ENCODE measurements at places on chromosomes 5 and 9.

DNA sequence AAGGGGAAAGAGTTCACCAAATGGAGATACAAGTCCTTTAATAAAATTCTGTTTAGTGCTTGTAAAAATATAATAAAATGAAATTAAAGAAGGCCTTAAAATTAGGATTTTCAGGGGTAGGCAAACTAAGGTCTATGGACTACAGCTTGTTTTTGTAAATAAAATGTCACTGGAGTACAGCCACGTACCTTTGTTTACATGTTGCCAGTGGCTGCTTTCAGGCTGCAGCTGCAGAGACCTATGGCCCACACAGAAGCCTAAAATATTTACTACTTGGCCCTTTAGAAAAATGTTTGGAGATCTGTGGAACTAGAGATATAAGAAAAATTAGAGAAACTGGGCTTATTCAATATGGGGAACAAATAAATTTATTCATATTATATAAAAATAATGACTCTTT is 122.8 kb downstream of the RPS23 start:
- DNase-seq, result no peak

DNA sequence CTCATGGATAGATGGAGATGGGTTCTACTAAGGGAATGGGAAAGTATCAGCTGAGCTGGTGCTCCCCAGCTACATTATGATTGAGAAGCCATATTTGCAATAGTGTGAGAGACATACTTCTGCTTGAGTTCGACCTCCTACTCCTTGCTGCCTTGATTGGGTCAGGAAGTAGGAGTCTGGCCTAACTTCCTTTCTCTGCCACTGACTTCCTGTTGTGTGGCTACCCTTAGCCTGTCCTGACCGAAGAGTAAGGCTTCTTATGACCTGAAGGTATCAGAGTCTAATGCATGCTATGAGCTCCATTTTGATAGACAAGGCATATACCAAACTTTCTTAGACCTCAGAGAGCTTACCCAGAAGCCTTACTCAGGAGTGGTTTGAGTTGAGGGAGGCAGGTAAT is 53.9 kb downstream of the OSTF1 start:
- DNase-seq, result no peak

- no peak for DNase-seq
These were observed 99.7 kb downstream of the GOLPH3 start for GRCh38 chr5:32074401-32074800.

GRCh38 chr9:93020771-93021670 is 37.5 kb upstream of the SUSD3 start:
- DNase-seq, result no peak

GRCh38 chr9:137373611-137373980 is 49.4 kb downstream of the EXD3 start:
- DNase-seq, result no peak

GRCh38 chr9:133955821-133956411 is 36.2 kb downstream of the VAV2 start:
- no peak for DNase-seq

GRCh38 chr9:5416953-5417352 is 20.8 kb downstream of the PLGRKT start:
- no peak for DNase-seq

GRCh38 chr9:121538221-121538620 is 38.6 kb upstream of the GGTA1 start:
- no peak for DNase-seq

DNA sequence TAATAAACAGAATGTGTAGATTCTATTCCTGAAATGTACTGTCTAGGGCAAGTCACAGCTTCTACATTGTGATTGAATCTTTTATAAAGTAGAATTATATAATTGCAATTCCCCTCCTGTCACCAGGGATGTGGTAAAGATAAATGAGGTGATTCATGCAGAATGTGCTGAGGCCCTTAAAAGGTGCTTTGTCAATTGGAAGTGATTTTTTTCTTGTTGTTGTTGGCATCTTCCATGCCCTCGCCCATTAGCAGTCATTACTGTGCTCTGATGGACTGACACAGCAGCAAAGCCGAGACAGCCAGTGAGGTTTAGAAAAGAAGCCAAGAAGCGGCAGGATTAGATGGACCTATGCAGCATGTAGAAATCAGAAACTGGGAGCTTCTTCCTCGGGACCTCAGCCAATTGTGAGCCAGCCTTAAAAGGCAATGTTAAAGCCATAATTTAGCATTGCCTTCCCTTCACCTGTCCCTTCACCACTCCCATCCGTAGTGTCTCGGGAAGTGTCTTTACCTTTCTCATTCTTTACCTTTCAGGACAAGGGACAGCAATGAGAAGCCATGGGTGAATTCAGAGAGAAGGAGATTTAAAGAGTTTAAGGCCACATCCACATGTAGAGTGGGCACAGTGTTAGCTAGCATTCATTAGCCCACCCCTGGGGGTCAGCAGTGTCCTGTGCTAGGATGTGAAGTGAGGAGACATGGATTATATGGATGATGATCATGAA is 257.8 kb downstream of the PLK2 start:
- no peak for DNase-seq

DNA sequence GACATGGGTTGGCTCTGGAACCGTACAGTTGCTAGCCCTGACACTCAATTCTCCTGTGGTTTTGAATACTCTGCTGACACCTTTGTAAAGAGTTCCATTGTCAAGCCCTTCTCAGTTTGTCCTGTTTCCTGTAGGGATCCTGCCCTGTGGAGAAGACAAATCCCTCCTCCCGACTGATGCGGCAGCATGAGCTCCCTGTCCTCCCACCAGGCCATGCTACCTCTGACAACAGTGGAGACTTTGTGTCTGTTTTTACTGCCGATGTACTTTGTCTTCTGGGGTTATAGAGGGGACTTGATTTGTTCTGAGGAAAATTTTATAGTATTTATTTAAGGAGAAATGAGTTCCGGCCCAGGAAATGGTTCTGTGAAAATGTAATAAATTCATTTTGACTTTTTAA is 57.8 kb downstream of the PRLR start:
- DNase-seq, result no peak

DNA sequence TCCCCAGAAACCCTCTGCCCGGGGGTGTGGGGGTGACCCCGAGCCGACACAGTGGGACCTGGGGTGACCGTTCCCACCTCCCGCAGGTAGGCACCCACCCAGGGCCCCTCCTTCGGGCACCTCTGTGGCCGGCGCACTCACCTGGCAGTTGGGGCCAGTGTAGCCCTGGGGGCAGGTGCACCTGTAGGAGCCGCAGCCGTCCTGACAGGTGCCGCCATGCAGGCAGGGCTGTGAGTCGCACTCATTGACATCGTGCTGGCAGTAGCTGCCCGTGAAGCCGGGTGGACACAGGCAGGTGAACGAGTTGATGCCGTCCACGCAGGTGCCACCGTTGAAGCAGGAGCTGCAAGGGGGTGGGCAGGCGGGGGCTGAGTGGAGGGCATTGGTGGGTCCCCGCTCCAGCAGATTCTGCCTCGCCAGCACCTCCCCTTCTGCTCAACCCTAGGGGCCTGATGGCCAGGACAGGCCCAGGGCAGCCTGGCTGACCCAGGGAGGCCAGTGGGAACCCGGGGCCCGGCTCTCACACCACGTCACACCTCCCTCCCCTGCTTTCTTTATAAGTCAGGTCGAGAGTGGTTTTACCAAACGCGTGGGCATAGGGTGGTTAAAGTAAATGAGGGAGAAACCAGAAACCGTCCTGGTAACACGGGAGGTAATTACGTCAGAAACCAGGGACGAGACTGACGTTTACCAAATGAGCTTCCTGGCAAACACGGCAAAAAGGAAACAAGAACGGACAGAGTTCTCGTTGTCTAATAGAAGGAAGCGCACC is 26.1 kb upstream of the SEC16A start:
- no peak for DNase-seq

- no peak for DNase-seq
These were observed 22.2 kb upstream of the CXCL14 start for GRCh38 chr5:135600971-135601381.

- DNase-seq, result no peak
These were observed 159.5 kb upstream of the SLC28A3 start for GRCh38 chr9:84499969-84500582.

GRCh38 chr9:108671176-108671575 is 184.6 kb downstream of the ACTL7B start:
- DNase-seq, result no peak

All from HAP-1 (cell line).